SK-N-MC (cell line): ENCODE measurements at places on chromosomes 13 and 19.

GRCh38 chr13:45700971-45701900, 884 bp upstream of the CBY2 start:
- no peak for DNase-seq

DNA sequence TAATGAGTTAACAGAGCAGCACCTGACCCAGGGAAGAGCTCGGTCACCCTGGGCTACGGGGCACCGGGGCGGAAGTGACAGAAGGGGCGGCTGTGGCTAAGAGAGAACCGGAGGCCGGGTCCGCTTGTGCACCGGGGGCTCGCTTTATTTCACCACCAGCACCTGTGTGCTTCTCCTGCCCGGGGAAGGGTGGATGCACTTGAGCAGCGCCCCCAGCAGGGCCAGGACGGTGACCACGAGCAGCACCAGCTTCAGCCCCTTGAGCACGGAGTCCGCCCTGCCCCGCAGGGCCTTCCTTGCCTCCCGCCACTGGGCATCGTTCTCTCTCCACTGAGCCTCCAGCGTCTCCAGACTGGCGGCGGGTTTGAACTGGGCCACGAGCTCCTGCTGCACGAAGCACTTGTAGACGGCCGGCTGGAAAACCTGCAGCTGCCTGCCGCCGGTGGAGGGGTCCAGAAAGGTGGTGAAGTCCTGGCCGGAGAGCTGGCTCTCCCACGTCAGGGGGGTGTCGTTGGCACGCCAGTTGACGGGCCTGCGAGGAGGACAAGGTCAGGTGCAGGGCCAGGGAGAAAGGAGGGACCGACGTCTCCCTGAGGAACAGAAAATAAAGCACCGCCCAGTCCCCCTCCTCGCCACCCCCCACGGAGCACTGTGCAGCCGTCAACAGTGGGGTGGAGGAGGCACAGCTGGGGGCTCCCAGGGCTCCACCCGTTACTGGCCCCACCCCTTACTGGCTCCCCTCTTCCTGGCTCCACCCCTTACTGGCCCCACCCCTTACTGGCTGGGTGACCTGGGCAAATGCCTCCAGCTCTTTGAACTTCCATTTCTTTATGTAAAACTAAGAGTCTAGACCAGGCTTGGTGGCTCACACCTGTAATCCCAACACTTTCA, 3.6 kb downstream of the FAM187B start:
- no peak for DNase-seq

- no peak for DNase-seq
These were observed 403.2 kb downstream of the EFNB2 start for GRCh38 chr13:106132216-106132615.

DNA sequence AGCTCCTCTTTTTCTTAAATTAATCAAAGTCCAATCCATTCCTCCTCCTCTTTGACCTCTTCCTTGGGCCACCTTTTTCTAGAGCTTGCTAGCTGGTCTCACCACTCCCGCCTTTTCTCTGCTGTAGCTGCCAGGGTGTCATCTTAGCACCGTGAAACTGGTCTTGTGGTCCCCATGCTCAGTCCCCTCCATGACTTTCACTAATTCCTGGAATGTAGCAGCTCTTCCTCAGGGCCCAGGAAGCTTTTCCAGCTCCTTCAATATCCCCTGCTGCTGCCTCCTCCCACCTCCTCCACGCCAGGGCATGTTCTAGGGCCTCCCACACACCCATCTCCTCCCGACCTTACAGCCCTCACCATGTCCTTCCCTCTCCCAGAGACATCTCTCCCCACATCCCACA, 222.2 kb downstream of the MYO16 start:
- no peak for DNase-seq

- DNase-seq: no peak
These were observed 222.4 kb upstream of the PCDH17 start for GRCh38 chr13:57409121-57409520.

GRCh38 chr13:85652491-85652890, 146.7 kb downstream of the SLITRK6 start:
- DNase-seq: no peak

DNA sequence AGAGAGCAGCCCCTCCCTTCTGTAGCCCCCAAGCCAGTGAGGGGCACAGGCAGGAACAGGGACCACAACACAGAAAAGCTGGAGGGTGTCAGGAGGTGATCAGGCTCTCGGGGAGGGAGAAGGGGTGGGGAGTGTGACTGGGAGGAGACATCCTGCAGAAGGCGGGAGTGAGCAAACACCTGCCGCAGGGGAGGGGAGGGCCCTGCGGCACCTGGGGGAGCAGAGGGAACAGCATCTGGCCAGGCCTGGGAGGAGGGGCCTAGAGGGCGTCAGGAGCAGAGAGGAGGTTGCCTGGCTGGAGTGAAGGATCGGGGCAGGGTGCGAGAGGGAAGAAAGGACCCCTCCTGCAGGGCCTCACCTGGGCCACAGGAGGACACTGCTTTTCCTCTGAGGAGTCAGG, 4.2 kb downstream of the KLK3 start:
- DNase-seq: no peak

- DNase-seq: no peak
These were observed 88.1 kb downstream of the STOML3 start for GRCh38 chr13:38902551-38902950.

- no peak for DNase-seq
These were observed 26.6 kb downstream of the GNG7 start for GRCh38 chr19:2675892-2676291.

- no peak for DNase-seq
These were observed 84.5 kb downstream of the MBNL2 start for GRCh38 chr13:97306645-97307044.

GRCh38 chr13:99380921-99381645, 73.9 kb upstream of the GPR183 start:
- no peak for DNase-seq

GRCh38 chr13:31201341-31202031, 1.7 kb downstream of the B3GLCT start:
- peak; percentile 55 for DNase-seq

- DNase-seq: peak; percentile 35
These were observed 39.1 kb upstream of the TFDP1 start for GRCh38 chr13:113545455-113545930.

GRCh38 chr19:46209472-46209871, 20.1 kb upstream of the IGFL1 start:
- no peak for DNase-seq

DNA sequence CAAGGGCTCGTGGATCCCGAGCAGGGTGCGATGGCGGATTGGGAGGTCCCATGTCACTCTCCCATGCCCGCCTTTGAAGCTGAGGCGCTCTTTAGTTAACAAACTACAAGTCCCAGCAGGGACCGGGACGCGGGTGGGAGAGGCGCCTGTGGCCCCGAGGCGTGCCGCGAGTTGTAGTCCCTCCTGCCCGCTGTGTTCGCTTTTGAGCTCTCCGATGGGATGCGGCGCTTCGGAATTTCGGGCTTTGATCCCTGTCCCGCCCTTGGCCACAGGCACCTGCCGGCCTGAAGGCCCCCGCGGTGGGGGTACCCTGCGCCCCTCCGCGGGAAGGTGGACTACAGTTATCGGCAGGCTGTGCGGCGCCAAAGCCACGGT, 11.0 kb downstream of the CYTH2 start:
- no peak for DNase-seq
